Stimulated activated CD4-positive, alpha-beta T cell treated with anti-CD3 and anti-CD28 coated beads, Interleukin-12 subunit alpha, Interleukin-12 subunit beta, amount 100 ng/mL, for 4 hours (primary cell): ENCODE measurements at places on chromosomes 1 and 21.

DNA sequence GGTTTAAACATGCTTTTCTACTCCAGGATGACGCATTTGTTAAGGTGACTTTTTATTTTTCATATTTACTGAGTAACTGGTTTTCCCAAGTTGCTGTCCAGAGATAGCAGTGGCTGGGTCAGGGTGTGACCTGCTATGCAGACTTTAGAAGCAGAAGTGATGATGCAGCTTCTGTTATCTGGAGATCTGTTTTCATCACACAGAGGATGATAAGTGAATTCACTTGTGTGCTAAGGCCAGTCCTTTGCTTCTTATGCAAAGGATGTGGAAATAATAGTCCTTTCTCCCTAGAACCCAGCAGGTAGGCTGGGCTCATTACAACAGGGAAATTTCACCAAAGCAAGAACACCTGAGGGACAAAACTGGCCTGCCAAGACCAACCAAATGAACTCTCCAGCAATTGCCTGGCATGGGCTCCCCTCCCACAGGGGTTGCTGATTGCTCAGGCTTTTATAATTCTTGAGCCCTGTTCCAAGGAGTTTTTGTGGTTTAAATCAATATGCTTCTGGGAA, 97.8 kb upstream of the LPGAT1 start:
- no peak for DNase-seq

DNA sequence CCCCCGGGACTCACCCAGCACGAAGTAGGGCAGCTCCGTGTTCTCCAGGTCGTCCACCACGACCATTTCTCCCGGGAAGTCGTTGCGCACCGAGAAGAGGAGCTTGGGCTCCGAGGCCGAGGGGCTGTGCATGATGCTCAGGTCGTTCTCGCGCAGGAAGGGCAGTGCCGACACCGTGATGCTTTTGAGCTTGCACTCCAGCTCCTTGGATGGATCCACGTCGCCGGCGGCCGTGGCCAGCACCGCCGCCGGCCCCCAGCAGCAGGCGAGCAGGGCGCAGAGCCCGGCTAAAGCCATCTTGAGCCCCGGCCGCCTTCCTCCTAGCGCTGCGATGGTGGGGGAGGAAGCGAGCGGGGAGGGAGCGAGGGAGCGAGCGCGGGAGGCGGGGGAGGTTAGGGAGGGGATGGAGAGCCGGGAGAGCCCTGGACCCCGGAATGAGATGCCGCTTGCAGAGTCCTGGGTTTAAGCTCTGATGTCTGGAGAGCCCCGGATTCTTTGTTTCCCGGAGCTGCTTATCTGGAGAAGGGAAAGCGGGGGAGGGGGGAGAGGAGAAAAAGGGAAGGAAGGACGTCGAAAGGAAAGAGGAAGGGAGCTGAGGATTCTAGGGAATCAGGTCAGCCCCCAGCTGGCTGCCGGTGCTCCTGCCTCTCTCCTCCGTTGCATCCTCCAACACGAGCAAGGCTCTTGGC, at the start of gene ASTN1:
TSS of gene ASTN1 (minus strand) at position 333 of the 689 bp plus-strand sequence. CDS start at position 297, 36 bp downstream.
- no peak for DNase-seq

- no peak for DNase-seq
Observed at GRCh38 chr1:197844651-197845050, 57.8 kb upstream of the C1orf53 start.

DNA sequence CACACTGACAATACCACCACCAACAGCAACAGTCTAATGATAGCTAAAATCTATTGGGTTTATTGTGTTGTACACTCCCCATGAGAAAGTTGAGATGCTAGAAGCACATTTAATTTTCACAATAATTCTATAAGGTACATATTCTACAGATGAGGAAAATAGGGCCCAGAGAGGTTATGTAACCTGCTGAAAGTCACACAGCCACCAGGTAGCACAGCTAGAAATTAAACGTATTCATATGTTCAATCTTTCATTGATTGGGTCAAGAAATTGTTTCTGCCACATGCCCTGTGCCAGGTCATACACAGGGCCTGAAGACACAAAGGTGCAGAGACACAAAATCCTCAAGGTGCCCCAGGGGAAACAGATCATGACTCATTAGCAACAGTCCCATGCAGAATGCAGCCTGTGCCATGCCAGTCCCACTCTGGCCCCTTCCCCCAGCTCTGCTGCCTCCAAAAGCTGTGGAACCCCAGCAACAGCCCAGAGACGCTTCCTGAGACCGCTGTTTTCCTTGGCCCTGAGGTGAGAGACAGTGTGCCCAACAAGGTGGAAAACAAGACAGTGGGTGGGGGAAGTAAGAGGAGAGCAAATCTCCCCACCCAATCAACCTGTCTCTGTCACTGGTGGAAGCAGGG, 32.1 kb downstream of the GJA4 start:
- DNase-seq = no peak

GRCh38 chr1:168431882-168432281, 111.9 kb downstream of the XCL2 start:
- DNase-seq = no peak

- DNase-seq = no peak
Observed at GRCh38 chr1:211710566-211711314, 35.3 kb upstream of the NEK2 start.

- DNase-seq = no peak
Observed at GRCh38 chr1:27402349-27402754, 9.9 kb downstream of the GPR3 start.

- DNase-seq = no peak
Observed at GRCh38 chr1:113452921-113453770, 62.8 kb downstream of the MAGI3 start.

GRCh38 chr1:45134461-45134873, 71.9 kb downstream of the ZSWIM5 start:
- DNase-seq = no peak

DNA sequence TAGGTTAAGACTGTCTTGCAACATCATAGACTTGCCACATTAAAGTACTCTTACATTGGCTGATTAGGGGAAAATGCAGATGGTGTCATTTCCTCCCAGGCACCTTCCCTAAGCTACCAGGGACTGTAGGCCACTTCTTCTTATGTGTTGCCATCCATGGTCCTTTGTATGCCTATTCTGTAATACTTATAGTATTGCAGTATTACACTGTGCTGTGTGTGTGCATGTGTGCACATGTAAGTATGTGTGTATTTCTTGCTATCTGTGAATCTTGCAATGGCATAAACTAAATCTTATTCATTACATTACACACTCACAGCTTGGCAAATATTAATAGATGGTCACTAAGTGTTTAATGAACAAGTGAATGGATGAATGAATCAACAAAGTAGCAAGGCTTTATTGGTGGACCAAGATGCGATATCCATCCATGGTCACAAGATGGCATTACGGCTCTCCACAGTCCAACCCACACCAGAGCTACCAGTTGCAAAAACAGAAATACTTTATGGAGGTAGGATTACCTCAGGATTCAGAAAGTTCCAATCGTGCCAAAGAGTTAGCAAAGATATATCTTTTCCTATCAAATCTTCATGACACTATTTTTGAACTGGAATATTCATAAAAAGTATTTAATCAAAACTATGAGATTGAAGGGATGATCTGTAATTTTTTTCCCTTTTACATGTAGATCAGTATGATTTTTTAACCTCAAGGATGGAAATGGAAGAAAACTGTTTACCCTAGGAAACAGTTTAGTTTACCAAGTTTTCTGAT, 160.2 kb downstream of the DENND1B start:
- DNase-seq = no peak

GRCh38 chr1:26034504-26035202, 11.3 kb downstream of the SLC30A2 start:
- DNase-seq = peak; percentile 6

GRCh38 chr1:167056529-167057231, 33.5 kb downstream of the GPA33 start:
- no peak for DNase-seq

GRCh38 chr1:110686188-110686587, 11.4 kb upstream of the KCNA3 start:
- peak; percentile 3 for DNase-seq

- DNase-seq = no peak
Observed at GRCh38 chr1:99266726-99267125, 2.4 kb downstream of the PLPPR4 start.

DNA sequence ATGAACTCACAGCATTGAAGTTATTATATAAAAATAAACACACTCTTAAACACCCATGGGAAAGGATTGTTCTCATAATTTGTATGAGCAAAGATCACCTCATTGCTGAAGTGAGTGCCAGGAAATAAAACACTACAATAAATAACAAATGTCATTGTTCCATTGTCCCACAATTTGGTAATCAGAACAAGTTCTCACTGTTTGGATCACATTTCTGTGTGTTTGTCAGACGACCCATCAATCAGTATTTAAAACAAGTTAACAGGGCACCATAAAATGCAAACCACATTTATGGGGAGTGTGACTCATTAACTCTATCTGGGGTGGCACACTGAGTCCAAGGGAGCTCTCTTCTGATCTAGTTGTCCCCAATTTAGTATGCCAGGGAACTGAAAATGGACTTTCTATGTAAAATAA, 124.5 kb downstream of the PTPRC start:
- DNase-seq = no peak

DNA sequence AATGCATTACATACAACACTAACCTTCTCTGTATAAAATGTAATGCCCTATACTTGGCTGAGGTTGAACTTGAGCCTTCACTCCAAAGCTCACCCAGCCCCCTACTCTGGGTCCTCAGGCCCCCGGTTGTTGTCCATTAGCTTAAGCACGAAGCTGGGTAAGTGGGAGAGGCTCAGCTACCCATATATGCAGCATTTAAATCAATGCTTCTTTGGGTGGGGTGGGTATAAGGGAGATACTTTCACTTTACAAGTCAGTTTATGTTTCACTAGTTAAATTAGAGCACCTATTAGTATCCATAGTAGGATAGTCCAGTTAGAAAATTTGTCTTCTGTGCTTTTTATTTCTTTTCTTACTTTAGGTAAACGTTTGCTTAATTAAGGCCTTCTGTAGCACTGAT, 151.4 kb downstream of the LMX1A start:
- DNase-seq = no peak

GRCh38 chr1:176364236-176364905, 98.6 kb upstream of the PAPPA2 start:
- no peak for DNase-seq

- no peak for DNase-seq
Observed at GRCh38 chr1:110707232-110707631, 32.5 kb upstream of the KCNA3 start.

DNA sequence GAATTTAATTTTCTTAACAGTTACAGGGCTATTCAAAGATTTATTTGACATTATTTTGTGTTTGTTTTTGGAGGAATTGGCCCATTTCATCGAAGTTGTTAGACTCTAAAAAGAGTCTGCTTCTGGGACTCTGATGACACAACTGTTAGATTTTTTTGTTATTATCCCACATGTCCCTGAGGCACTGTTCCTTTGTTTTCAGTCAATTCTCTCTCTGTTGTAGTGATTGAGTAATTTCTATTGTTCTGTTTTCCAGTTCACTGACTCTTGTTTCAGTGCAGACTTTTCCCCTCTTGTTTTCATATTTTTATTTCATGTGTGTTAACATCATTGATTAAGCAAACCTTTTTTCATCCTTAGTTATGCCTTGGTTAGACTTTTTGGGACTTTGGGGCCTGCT, 325.0 kb downstream of the ZNF326 start:
- no peak for DNase-seq
